ENCODE measurements at places on chromosomes 3 and 15. TPM values are rescaled to one million over a fixed set of nuclear protein-coding genes. Genes with fewer than 3 reads are reported as not detected.

The ALPK3 gene
- 59.9 TPM for total RNA-seq

- DNase-seq = no peak
Observed at GRCh38 chr15:92149465-92149864, 244.2 kb upstream of the ST8SIA2 start.

DNA sequence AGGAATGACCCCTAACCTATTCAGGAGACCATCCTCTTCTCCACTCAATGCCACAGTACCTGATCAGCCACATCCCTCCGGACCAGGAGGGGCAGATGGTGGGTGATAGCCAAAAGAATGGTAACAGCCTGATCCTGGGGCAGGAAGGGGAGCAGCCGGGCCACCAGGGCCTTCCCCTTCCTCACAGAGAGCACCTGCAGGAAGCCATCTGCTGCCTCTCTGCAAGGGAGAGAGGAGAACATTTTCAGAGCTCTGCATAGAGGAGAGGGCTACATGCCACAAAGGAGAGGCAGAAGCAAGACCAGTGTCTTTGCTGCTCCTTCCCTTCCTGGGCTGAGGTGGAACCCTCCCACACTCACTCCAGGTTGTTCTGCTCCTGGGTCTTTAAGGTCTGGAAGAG, 5.5 kb upstream of the SPG11 start:
- DNase-seq = no peak

- DNase-seq = peak; percentile 54
Observed at GRCh38 chr15:101187820-101188636, 63.8 kb downstream of the CHSY1 start.

The CCR3 gene
- total RNA-seq = not detected
